ENCODE measurements at places on chromosomes 3 and 15.

DNA sequence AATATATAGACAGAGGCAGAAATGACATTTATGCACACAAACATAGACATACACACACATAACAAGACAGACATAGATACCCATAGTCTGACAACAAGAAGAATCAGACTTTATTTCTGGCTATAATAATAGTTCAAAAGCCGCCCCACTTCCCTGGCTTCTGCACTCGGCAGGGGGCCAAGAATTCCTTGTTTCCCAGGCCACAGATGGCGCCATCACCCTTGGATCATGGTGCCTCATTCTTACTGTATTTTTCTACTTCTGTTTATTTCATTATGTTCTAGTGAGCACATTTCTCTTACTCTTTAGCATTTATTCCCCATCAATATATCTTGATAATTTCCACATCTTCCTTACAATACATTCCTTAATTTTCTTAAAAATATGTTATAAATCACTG, 387.5 kb downstream of the NLGN1 start:
- DNase-seq: no peak

GRCh38 chr3:46517784-46518181, 20.0 kb downstream of the RTP3 start:
- no peak for DNase-seq

- no peak for DNase-seq
Measured at GRCh38 chr15:40495516-40495915, 24.7 kb downstream of the CHST14 start.

- no peak for DNase-seq
Measured at GRCh38 chr3:167780214-167780883, 44.8 kb downstream of the SERPINI1 start.

DNA sequence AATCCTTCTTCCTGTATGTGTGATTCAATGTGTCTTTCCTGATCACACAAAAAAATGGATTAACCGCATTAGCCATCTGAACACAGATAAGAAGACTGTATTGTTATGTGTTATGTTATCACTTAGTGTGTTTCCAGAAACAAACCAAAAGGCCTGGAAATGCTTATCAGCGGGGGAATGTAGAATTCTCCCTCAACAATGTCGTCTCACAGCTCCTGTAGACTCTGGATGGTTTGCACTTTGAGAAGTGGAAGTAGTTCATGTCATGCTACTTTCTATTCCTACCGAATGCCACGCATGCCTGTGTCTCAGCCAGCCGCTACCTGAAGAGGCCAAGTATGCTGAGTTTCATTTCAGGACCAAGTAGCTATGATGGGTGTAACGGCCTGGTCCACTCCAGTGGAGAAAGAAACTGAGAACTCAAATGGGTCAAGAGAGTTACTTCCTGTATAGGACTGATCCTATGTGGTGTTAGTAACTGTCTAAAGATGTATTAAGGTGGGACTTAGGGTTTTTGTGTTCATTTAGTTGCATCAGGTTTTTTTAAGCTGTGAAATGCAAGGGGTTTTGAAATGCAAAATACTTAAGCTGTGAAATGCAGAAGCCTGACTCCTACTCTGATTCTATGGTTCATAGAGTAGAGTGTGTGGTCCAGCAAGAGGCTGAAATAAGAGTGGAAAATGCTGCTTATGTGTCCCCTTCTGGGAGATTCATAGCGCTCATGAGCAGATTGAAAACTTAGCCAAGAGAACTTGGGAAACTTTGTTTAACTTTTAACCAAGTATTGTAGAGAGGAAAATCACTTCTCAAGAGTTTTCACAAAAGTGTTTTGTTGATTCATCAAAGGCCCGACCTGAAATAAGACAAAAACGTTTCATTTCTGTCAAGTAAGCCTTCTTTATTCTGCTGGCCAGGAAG, 118.5 kb upstream of the LMOD3 start:
- no peak for DNase-seq

DNA sequence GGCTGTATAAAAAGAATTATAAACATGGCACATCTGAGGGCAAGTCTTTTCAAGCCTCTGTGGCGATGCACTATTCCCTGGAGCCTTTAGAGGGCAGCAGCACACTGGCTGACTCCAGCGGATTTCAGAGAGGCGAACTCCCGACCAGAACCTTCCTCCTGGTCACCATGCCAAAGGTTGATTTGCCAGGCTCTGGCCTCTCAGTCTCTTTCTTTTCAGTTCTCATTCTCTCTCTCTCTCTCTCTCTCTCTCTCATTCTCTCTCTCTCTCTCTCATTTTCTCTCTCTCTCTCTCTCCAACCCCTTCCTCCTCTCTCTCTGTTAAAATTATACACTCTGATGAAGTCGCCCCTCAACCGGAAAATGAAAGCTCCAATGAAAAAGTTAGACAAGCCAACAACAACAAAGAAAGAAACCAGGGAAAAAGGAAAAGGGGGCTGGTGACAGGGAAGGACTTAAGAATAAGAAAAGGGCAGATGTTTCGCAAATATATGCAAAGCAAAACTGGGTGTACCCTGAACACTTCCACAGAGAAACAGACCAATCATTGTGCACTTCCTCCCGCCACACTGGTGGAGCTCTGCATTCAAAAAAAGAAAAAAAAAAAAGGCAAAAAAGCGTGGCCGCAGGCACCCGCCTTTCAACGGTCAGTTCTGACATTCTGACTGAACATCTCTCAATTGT, 90.2 kb downstream of the TIGIT start:
- peak; percentile 79 for DNase-seq

GRCh38 chr3:119492128-119492527, 6.2 kb upstream of the TIMMDC1 start:
- DNase-seq: no peak

- DNase-seq: no peak
Measured at GRCh38 chr3:133388696-133389395, 11.0 kb upstream of the BFSP2 start.

DNA sequence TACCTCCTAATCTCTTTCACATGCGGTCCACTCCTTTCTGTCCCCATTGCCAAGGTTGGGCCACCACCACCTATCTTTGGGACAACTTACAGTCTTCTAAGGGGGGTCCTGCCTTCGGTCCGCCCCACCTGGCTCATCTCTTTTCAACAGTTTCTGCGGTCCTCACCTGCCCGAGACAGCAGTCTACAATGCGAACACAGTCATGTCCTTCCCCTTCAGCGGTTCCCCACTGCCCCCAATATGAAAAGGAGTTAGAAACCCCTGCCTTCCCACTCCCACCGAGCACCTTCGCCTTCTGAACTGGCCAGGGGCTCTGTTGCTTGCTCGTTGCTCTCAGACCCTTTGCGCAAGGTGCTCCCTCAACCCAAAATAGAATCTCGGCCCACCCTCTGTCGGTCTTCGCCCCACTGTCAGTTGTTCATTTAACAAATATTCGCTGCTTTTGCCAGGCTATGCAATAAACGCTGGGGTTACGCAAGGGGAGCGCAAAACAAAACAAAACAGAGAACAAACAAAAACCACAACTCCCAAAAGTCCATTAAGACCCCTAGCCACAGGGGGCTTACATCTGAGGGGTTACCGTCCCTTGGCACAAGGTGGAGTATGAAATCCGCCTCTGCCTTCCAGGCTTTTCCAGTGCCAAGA, 611 bp upstream of the FANCI start:
- DNase-seq: no peak

GRCh38 chr15:90576711-90577389, 47.1 kb downstream of the CRTC3 start:
- no peak for DNase-seq

DNA sequence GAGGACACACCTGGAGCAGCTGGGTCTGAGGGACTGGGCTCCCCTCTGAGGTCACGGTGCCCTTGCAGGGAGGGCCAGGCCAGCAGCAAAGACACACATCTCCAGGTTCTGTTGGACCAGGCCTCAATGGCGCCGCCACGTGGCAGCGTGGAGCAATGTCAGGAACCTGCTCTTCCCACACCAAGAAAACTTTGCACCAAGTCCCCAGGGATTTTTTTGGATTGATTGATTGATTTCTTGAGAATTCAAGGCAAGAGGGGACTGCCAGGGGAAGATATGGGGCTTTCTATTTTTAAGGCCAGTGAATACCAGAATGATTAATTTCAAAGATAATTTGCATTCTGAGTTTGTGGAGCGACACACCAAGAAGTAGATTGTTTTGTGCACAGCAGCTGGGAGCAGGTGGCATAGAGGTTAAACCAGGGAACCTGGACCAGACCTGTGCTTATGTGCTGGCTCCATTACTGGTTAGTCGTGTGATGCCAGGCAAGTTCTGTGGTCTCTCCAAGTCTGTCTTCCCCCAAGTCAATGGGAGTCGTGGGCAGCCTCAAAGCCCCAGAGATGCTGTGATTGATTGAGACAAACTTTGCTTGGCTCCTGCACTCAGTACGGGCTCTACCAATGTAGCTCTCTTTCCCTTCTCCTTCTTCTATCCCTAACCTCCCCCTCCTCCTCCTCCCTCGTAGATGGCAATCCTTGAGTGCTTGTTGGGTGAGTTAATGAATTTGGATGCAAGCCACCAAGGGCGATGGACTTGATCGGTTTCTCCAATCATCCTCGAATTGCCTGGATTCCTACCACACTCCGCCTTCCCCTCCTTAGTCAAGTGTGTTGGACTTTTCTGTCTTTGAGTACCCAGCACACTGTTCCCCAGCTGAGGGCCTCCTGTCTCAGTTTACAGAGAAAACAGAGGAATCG, 96.2 kb upstream of the TRPM1 start:
- no peak for DNase-seq

GRCh38 chr15:92807971-92808571, 92.1 kb upstream of the CHD2 start:
- no peak for DNase-seq

GRCh38 chr3:37993820-37994638, 3.4 kb downstream of the VILL start:
- no peak for DNase-seq

DNA sequence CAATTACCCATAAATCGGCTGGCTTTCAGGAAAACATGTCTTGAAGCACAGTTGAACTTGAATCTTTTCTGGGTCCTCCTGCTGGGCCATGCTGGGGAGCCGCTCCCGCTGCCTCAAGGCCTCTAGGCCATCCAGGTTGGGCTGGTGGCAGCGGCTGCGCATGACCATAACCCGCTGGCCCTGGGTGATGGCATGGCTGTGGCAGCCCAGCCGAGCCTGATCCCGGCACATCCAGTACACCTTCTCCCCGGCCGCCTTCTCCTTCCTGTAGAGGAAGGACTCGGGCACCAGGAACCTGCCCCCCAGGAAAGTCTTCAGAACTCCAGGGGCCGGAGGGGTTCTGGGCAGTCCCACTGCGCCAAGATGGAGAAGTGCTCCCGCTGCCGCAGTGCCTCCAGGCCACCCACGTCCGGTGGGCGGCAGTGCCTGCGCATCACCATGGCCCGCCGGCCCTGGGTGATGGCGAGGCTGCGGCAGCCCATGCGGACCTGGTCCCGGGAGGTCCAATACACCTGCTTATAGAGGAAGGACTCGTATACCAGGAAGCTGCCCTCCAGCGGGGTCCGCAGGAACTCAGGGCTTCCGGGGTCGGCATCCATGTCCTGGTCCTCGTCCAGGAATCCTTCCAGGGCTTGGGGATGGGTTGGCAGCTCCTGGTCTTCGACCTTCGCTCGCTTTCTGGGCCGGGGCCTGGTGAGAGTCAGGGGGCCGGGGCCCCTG, 84.3 kb upstream of the FXR1 start:
- no peak for DNase-seq

DNA sequence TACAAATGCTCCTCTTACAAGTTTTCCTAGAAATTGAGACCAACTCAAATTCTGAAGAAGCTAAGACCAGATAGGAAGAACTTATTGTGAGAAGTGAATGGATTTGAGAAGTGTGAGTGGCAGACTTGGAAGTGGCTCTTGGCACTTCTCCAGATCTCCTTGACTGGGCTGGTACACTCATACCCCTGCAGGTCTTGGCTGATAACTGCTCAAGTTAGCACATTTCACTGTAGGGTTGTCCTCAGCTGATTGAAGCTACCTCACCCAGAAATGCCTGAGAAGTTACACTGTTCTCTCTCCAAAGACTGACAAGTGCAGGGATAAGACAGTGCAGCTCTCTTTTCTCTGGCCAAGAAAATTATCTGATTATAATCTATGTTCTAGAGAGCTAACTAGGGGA, 16.5 kb upstream of the CLDN1 start:
- peak; percentile 24 for DNase-seq

GRCh38 chr3:135326851-135327250, 531.8 kb downstream of the EPHB1 start:
- DNase-seq: no peak

- DNase-seq: no peak
Measured at GRCh38 chr15:66102563-66103292, 150.8 kb downstream of the MEGF11 start.

DNA sequence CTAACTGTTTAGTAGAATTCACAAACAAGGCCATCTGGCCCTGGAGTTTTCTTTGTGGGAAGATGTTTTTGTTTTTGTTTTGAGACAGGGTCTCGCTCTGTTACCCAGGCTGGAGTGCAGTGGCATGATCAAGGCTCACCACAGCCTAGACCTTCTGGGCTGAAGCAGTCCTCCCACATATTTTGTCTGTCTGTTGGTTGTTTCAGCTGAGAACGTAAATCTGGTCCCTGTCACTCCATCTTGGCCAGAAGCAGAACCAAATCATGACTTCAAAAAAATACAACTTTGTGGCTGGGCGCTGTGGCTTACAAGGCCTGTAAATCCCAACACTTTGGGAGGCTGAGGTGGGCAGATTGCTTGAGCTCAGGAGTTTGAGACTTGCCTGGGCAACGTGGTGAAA, 27.1 kb downstream of the MRAS start:
- no peak for DNase-seq

DNA sequence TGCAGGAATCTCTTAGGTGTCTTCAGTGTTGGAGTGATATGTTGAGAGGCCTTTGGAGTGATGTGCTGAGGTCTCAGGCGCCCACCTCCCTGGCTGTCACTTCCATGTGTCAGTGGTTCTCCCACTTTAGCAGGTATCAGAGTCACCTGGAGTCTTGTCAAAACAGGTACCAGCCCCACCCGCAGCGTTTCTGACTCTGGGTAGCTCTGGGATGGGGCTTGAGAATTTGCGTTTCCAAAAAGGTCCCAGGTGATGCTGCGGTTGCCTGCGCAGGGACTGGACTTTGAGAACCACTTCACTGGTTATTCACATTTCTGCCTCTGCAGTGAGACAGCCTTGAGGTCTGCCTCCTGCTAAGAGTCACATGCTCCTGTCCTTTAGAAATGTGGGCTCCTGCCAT, 15.5 kb downstream of the UMPS start:
- no peak for DNase-seq

DNA sequence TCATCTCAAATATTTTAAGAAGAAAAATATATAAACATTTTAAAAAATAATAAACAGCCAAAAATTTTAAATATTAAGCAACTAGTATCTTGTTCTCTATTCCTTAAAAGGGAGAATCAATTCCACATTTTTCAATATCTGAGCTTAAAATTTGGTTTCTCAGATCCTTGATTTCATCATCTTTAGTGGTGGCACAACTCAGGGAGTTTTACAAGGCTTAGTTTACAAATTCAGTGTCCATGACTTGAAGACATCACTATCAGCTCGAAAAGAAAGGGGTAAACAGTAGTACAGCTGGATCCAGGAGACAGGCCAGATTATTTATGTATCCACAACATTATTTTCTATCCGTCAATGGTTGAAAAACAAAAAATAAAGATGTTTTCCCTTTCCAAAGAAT, 11.6 kb downstream of the IGF2BP2 start:
- DNase-seq: no peak

- DNase-seq: no peak
Measured at GRCh38 chr15:35671197-35671596, 125.2 kb upstream of the DPH6 start.

- peak; percentile 46 for DNase-seq
Measured at GRCh38 chr3:22713936-22714335, 489.2 kb upstream of the UBE2E2 start.

- no peak for DNase-seq
Measured at GRCh38 chr3:197600796-197601565, 45.2 kb upstream of the BDH1 start.
